ENCODE measurements at places on chromosomes 16 and 17.

DNA sequence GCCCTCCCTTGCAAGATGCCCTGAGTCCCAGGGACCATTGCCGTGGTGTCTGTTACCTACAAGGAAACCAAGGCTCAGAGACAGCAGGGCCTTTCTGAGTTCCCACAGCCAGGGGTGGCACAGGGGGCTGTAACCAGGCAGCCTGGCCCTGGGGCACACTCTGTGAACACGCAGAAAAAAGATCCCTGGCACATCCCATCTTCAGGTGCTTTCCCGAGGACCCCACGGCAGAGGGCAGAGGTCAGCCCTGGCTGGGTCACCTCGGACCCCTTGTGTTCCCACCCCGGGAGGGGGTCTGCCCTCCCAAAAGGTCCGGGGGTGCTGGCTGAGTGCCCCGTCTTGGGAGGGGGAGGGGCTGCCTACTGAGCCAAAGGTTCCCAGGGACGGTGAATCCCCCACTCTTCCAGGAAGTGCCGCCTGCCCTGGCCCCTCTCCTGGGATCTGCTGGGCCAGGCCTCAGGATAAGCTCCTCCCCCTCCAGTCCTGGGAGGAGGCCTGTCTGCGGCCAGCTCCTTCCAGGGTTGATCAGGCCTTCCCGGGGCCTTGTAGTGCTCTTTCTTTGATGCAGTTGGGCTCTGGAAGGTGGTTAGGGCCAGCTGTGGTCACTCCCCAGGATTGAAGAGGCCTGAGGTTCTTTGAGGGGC is 8.1 kb downstream of the GLIS2 start:
- no peak for DNase-seq

DNA sequence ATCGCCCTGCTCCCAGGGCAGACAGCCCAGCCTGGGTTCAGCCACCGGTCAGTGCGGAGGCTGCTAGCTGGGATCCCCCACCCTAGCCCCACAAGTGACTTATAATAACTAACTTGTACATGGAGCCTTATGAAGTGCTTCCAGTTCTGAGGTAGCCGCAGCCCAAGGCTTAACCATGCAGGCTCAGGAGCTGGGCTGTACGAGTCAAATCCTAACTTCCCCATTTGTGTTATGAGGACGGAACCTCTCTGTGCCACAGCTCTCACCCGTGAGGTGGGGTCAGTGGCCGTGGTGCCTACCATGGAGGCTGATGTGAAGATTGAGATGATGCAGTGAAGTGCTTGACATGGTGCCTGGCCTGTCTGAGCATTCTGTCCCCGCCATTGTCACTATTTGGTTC is 27.8 kb upstream of the GOSR2 start:
- no peak for DNase-seq

- DNase-seq: no peak
These were observed 10.6 kb downstream of the CDH11 start for GRCh38 chr16:65111306-65111705.

- DNase-seq: no peak
These were observed 1.9 kb downstream of the FOXL1 start for GRCh38 chr16:86580063-86580790.

DNA sequence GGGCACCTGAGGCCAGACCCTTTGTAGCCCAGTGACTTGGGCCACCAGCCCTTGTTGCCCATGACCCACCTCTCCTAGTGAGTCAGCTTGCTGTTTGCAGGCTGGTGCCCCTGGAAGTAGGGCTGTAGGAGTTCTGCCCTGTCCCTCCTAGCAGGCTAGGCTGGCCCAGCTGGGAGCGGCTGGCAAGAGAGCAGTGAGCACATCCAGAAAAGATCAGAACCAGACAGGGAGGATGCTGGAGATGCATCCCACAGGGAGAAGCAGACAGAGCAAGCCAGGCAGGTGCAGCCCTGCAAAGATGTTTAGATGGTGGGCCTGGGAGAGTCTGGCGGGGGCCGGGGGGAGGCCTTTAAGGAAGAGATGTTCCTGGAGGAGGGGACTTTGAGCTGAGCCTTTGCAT is 2.4 kb downstream of the SLC5A10 start:
- no peak for DNase-seq

Measured in left renal pelvis (tissue), 4 donors.